ENCODE measurements at places on chromosomes 6 and 20. TPM values are rescaled to one million over a fixed set of nuclear protein-coding genes. Genes with fewer than 3 reads are reported as not detected.

GRCh38 chr6:15063253-15063853 is 182.5 kb upstream of the JARID2 start:
- DNase-seq: peak; percentile 43

- DNase-seq: no peak
These were observed 335.6 kb downstream of the ZFAND3 start for GRCh38 chr6:38155144-38155543.

PTPRT gene
- total RNA-seq: 0.51 TPM

OR2B6 gene
- total RNA-seq: not detected

DNA sequence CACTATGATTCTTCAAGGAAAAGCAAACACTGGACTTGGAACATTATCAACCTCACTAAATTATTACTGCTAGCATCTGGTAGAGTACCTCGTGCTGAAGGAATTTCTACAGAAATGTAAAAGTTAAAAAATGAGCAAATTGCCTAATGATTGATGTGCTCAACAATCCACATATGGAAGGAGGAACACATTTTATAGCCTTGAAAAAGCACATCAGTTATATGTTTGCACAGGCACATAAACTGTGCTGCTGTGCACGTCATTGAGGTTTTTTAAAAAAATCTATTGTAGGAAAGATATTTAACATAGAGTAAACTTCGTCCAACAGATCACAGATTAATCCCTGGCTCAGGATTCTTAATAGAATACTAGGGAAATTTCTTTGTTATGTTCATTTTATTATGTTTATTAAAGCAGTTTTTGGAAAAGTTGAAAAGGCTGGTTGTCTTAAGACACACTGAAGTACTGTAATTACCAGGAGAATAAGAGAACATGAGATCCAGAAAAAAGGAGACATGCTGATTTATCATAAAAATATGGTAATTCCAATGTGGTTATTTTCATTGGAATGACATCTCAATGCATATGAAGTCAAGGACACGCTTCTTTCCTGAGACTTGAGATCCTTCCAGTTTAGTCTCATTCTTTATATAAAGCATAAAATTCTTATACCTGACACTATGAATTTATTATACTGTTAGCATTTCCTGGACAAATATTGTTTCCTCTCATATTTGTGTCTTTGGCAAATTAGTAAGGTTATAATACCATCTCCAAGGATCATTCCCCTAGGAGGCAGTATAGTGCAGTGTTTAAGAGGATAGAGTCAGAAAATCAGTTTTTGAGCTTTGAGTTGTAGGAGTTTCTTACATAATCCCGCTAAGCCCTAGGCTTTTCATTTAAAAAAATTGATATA is 511.1 kb downstream of the TENT5A start:
- no peak for DNase-seq

DNA sequence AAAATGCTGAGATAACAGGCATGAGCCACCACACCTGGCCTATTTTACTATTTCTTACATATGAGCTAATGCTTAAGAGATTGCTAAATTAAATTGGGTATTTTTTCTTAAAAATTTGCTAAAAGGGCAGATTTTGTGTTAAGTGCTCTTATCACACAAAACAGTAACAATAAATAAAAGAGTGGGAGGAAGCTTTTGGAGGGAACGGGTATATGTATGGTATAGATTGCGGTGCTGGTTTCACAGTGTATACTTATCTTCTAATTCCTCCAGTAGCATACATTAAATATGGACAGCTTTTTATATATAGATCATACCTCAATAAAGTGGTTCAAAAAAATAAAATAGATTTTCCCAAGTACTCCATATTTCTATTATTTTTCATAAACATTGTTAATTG is 39.4 kb upstream of the FABP7 start:
- no peak for DNase-seq

DNA sequence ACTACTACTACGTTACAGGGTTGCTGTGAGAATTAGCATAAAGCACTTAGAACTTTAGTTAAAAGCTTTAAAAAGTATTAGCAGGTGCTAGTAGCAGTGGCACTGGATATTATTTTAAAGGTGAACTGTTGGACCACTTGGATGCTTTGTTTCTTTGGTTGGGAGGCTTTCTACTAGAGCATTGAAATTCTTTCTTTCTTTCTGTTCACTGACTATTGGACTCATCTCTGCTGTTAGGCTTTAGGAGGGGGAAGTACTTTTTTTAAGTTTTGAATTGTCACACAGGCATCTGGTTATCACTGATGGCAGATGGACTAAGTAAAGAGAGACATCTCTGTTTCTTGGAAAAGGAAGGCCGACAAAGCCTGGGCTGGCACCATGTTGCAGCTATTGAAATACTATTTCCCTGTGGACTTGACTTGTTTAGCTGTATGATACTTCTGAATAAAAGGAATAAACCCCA is 4.8 kb downstream of the TBPL1 start:
- no peak for DNase-seq

DNA sequence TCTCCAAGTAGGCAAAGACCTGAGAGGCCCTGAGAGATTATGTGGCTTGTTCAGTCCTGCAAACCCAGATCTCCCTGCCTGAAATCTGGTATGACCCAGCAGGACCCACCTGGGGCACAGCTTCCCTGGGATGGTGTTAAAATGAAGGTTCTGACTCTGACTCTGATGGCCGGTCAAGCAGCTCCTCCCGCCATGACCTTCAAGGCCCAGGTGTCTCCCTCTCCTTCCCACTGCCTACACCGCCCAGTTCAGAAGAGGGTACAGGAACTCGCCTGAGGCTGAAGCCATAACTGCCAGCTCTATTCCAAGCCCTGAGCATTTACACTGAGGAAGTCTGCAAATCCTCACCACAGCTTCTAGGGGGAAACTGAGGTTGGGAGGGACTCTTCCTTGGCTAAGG is 5.9 kb upstream of the CST7 start:
- DNase-seq: no peak

GRCh38 chr6:132763269-132763668 is 5.6 kb upstream of the VNN2 start:
- no peak for DNase-seq

DNA sequence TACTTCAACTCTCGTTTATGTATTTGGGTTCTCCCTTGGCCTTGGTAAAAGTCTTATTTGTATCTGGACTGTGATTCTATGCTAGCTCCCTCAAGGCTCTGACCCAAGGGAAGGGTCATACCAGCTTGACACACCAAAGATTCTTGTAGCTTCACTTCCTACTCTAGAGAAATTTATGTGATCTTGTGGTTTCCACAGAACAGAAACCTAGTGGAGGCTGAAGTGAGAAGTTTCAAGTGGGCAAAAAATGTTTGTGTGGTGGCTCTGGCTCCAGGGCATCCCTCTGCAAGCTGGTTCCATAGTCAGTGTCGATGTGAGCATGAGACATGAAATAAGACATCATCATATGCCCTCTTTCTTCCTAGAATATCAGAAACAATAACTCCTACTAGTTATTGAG is 48.1 kb upstream of the TNFRSF21 start:
- DNase-seq: no peak

ADAM33 gene
- total RNA-seq: 0.43 TPM

GRCh38 chr20:13006825-13007224 is 1.9 kb upstream of the SPTLC3 start:
- no peak for DNase-seq

SRC gene
- 6.0 TPM for total RNA-seq

DNA sequence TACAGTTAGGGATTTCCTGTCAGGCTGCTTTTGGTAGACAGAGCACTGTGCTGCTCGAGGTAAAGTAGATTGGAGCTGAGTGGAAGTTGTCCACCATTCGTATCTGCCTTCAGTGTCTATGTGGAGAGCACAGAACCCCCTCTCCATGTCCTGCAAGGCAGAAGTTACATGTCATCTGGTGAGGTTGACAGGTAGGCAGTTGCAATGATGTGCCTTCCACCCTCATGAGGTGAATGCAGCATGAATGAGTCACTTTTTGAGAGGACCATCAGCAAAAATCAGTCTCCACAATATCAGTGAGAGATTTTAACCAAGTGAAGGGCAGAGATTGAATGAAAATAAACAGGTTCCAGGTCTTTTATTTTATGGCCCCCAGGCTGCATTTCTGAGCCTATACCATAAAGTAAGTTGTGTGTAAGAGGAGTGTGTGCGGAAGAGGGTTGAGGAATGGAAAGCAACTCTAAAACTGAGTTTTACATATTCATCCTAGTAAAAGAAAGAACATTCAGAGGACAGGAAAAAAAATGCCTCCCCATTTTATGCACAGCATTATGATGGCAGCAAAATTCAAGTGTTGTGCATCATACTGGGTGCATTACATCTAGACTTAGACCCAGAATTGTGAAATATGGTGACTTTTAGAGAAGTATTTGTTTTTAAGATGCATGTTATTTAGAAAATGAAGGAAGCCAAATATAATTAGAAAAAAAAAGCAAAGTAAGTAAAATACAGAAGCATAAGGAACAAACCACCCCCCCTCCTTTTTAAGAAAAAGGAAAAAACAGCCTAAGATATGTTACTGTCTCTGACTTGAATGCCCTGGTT is 15.8 kb downstream of the TRAPPC3L start:
- DNase-seq: no peak

GPR6 gene
- total RNA-seq: not detected

CGA gene
- not detected for total RNA-seq

GRCh38 chr20:36461600-36462439 is 79.5 kb upstream of the MYL9 start:
- peak; percentile 75 for DNase-seq
